Hematopoietic multipotent progenitor cell treated with erythropoietin and hydrocortisone succinate and interleukin-3 and kit ligand, for 4 days (in vitro differentiated cells): ENCODE measurements at places on chromosomes 16 and 17.

- no peak for DNase-seq
These were observed 339.9 kb downstream of the SOX9 start for GRCh38 chr17:72460711-72461110.

DNA sequence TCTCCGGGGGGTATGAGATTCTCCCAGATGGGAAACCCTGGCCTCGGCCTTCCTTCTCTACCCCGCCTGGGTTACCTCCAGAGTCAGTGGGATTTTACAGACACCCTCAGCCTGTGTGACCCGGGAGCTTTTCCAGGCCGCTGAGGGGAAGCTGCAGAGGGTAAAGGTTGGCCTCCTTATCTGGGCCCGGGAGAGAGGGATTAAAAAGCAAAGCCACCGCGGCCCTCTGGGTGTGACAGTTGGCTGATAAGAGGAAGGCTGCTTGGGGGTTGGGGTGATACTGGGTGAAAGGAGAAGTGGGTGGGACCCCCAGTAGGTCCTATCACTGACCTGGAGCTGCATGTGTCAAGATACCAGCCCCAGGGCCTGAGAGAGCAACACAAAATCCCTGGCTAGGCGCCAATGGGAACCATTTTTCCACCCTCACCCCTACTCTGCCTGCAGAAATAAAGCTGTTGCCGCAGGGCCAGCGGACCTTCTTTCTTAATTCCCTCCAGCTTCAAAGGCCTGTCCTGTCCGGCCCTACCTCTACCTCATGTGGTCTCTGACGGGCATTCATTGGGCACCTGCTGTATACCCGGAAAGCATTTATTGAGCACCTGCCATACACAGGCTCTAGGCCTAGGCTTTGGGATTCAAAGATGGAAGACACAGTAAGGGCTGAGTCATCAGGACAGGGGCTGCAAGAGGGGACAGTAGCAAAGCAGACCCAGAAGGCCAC lies 77.6 kb upstream of the GSE1 start:
- peak; percentile 99 for DNase-seq

- no peak for DNase-seq
These were observed 11.9 kb upstream of the GLIS2 start for GRCh38 chr16:4303973-4304372.

- DNase-seq: peak; percentile 84
These were observed 145.6 kb downstream of the CCDC182 start for GRCh38 chr17:57599271-57600045.
